NAMALWA (cell line): ENCODE measurements at places on chromosomes 5 and 9.
A peak's percentile ranks its signal among the peaks of the same experiment; 100 is the strongest.

DNA sequence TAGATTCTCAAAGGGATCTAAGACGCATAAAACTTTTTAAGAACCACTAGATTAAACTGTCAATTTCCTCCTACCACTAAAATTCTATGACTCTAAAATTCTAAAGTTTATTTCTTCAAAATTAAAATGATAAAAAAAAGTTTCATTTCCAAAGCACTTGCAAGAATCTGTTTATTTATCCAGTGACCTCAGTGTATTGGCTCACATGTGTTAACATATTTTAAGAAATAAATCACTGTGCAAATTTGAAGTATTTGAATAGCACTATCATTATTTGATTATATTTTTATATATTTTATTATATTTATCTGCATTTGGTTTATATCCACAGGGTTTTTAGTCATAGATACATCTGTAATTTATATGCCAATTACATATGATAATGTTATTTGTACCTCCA lies 62.2 kb upstream of the SLC12A2 start:
- DNase-seq = no peak

DNA sequence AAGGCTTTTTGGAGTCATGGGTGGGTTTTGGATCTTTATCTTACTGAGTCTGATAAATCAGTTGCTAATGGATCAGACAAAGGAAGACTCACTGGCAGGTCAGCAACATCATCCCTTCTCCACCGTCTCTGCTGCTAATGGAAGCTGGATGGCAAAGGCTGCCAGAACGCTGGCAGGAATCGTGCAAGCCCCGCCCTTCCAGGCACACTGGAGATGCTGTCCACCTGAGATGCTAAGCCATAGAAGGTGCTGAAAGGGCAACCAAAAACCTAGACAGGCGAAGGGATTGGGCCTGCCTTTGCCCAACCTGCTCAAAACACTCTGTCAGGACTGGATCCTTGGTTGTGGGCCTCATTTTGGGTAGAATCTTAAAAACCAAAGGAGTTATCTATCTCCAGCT lies 139.5 kb upstream of the FSTL4 start:
- no peak for DNase-seq

DNA sequence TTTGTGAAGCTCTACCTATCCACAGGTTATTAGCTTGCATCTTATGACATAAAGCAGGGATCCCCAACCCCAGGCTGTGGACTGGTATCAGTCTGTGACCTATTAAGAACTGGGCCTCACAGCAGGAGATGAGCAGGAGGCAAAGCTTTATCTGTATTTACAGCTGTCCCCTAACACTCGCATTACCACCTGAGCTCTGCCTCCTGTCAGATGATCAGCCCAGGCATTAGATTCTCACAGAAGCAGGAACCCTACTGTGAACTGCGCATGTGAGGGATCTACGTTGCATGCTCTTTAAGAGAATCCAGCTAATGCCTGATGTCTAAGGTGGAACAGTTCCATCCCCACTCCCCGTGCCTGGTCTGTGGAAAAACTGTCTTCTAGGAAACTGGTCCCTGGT lies 19.7 kb downstream of the FBXW11 start:
- no peak for DNase-seq

- DNase-seq = no peak
Observed at GRCh38 chr9:120265791-120266190, 314.2 kb downstream of the CDK5RAP2 start.

- no peak for DNase-seq
Observed at GRCh38 chr5:172082180-172082579, 75.7 kb upstream of the FBXW11 start.

- no peak for DNase-seq
Observed at GRCh38 chr5:14349029-14349428, 205.9 kb downstream of the TRIO start.

DNA sequence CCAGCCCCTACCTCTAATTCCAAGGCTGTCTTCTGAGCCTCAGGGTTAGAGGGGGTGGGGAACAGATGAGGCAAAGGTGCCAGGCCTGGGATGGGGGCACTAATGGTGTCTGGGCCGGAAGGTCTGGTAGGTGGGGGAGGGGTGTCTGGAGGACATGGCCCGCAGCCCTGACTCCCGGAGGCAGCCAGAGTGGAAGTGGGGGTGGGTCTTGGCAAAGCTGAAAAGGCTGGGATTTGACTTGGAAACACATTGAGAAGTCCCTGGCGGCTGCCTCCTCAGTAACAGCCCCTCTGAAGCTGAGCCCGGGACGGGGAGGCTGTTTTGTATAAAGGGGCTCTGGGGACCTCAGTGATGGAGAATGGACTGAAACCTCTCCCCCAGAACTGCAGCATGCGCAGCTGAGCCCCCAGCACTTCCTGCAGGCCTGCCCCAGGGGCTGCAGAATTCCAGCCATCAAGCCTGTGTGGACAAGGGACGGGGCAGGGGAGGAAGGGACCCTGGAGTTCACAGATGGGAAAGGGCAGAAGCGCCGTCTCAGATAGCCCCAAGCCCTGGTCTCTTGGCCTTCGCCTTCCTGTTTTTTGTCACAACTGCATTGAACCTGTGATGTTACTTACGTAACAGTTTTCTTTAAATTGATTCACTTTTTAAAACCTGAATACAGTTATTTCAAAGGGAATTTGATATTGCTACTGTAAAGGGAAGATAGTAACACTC lies 49.3 kb upstream of the SYNPO start:
- DNase-seq = no peak

DNA sequence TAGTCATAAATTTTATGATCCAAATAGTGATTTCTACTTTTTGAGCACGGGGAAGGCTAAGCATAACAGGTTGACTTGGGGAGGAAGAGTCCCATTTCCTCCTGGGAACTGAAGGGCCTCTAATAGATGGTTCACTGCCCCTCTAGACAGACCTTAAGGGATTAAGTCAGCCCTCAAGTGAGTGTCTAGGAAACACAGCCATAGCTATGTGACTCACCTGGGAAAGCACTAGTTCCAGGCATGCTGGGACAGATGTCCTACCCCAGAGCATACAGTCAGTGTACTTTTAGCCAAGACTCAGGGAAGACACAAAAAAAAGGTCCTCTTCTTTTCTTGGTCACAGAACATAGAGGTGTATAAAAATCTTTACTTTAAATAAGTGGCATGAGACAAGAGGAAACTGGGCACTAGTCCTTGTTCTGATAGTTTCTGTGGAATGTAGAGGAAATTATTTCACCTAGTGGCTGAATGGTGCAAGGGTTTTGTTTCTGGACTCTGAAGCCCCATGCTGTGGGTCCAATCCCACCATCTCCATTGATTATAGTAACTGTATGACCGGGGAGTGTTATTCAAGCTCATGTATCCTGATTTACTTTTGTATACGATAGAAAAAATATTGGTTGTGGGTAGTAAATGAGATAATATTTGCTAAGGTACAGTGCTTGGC lies 86.0 kb downstream of the NREP start:
- DNase-seq = peak; percentile 8

- DNase-seq = no peak
Observed at GRCh38 chr5:175478008-175478383, 364 bp upstream of the SFXN1 start.

GRCh38 chr5:13536933-13537332 lies 407.6 kb downstream of the DNAH5 start:
- no peak for DNase-seq

DNA sequence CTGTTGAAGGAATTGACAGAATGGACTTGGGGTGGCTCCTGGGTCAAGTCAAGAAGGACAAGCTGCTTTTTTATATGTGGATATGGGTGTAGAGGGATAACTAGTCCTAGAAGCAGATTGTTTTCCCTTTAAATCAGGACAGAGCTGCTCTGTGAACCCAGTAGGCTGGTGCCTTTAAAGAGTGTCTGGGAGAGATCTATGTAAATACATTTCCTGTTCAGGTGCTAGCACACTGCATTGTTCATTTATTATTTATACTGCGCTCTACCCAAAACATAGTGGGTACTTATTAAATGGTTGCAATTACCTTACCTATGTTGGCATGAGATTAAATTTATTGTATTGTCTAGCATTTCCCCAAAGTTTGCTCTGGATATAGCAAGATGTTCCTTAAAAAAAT lies 86.6 kb upstream of the EQTN start:
- peak; percentile 35 for DNase-seq

- DNase-seq = no peak
Observed at GRCh38 chr9:974996-975739, 1.3 kb upstream of the DMRT3 start.

DNA sequence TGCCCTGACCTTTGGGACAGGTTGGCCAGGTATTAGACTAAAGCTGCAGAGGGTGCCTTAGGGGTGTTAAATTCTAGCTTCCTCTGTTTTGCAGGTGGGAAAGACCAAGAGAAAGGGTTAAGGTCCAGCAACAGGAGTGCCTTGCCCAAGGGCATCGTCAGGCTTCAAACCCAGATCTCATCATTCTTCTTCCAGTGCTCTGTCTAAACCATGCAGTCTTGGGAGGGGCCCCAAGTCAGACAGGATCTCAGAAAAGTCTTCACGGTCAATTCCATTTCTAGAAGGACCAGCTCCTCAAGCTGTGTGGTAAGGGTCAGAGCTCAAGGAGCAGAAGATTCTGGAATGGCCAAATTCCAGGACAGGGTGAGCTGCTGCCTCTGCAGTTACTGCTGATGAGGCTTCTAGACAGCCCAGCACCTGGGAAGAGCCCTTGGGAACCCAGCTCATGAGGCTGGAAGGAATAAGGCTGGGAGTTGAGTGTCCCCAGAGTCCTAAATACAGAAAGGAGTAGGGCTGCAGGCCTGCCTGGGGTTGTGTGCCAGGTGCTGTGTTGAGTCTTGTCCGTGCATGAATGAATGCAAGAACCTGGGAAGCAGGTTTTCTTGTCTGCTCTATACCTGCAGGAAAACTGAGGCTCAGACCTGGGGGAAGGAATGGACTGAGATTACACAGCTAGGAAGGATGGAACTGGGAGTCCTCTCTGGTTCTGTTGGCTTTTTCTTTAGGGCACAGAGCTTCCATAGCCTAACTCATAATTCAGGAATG lies 69.3 kb downstream of the WWC1 start:
- DNase-seq = no peak

- no peak for DNase-seq
Observed at GRCh38 chr5:180018347-180019060, 53.1 kb downstream of the RNF130 start.

DNA sequence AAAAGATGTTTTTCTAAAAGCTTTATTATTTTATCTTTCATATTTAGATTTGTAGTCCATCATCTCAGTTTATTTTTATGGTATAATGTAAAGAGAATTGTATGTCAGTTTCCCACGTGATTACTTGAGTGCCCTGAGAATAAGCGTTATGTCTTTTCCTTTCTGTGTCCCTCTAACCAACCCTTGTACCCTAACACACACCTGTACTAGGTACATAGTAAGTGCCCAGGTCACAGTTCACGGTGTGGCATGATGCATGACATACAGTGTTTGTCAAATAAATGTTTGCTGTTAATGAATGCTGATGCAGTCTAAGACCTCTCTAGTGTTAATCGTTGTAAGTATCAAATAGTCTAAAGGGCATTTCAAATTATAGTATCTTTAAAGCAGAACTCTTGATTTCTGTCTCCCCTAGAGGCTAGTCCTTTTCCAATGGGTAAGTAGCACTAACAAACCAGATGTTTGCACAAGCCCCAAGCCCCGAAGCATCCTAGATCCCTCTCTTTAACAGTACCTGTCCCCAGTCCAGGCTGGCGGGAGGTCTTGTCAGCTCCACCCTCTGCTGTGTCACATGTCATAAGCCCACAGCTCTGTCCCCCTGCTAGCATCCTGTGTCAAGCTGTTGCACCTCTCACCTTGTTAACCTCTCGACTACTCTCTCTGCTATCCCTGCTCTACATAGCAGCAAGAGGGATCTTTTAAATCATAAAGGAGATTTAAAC lies 23.7 kb downstream of the NUP214 start:
- no peak for DNase-seq

GRCh38 chr9:71897577-71897976 lies 13.4 kb downstream of the ABHD17B start:
- peak; percentile 81 for DNase-seq

GRCh38 chr9:106962122-106962521 lies 99.2 kb downstream of the ZNF462 start:
- no peak for DNase-seq

GRCh38 chr5:137659209-137659608 lies 76.7 kb downstream of the KLHL3 start:
- DNase-seq = no peak

DNA sequence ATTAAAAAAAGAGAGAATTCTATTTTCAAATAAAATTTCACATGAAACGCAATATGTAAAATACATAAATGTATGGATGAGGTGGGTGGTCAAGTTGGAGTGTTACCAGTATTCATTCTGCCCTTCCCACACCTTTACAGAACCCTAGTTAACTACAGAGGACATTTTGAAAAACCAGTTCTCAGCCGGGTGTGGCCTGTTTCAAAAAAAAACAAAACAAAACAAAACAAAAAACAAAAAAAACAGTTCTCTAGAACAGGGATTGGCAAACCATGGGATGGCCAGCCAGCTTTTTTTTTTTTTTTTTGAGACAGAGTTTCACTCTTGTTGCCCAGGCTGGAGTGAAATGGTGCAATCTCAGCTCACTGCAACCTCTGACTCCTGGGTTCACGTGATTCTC lies 28.4 kb upstream of the HK3 start:
- DNase-seq = no peak

DNA sequence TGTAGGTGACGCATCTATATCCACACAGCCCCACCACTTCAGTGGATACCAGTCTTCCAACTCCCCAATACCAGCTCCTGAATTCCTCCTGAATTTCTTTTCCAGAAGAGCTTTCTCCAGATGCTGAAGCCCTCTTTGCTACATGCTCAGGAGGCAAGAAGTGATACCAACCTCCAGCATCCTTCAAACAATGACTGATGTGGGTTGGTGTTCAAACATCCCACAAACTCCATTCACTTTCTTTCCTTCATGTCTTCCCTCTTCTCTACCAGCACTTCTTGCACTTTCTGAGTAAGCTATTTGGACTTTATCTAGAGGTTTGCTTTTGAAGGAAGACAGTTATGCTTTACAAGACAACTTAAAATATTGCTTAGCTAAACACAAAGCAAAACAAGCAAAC lies 179.9 kb upstream of the RORB start:
- no peak for DNase-seq

- no peak for DNase-seq
Observed at GRCh38 chr9:71814226-71814625, 45.9 kb upstream of the CEMIP2 start.

DNA sequence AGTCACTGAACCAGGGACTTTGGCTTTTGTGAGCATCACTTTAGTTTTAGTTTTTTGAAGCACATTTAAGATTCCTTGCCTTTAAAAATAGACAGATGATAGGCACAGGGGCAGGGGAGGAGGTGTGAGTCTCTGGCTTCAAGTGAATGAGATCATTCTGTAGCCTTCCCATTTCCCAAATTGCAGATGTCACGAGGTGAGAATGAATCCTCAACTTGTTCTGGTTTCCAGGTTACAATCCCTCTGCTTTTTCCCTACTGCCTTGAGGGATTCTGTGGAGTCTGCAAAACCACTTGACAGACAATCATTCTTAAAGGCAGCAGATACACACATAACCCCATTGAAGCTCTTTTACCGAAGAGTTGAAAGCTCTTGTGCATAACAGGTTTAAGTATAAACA lies 332.4 kb downstream of the DMAC1 start:
- DNase-seq = no peak

DNA sequence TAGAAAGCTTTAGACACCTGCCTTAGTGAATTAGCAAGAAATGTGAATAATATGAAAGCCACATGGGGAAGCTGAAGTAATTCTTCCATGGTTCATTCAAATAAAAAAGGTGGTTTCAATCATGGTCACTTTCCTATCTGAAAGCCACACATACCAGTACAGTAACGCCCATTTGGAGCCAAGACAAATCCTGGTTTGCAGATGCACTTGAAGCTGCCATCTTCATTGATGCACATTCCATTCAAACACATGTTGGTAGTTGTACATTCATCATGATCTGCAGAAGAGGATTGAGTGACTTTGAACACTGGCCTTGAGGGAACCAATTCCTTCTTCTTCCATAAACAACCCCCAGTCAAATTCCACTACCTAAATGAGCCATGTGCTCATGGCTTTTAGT lies 161.5 kb downstream of the FBN2 start:
- DNase-seq = no peak
